AG04449 (cell line): ENCODE measurements at places on chromosomes 1 and 21.

- DNase-seq, result no peak
Observed at GRCh38 chr1:187411118-187411517, 582.4 kb downstream of the PLA2G4A start.

DNA sequence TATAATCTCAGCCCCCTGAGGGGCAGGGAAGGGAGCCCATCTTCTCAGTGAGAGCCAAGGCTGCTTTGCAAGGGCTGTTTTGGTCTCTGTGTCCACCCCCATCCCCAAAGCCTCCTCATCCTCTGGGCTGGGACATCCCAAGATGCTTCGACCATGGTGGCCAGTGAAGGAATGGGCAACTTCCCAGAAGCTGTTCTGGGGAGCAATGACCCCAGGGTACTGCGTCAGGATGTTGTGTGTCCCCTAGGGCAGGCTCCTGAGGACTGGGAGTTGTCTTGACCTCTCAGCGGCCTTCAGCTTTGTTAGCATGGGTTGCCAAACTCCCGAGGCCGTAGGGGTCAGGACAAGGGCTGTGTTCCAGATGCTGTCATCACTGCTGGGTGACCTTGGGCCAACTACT lies 238.4 kb upstream of the POU3F1 start:
- no peak for DNase-seq

DNA sequence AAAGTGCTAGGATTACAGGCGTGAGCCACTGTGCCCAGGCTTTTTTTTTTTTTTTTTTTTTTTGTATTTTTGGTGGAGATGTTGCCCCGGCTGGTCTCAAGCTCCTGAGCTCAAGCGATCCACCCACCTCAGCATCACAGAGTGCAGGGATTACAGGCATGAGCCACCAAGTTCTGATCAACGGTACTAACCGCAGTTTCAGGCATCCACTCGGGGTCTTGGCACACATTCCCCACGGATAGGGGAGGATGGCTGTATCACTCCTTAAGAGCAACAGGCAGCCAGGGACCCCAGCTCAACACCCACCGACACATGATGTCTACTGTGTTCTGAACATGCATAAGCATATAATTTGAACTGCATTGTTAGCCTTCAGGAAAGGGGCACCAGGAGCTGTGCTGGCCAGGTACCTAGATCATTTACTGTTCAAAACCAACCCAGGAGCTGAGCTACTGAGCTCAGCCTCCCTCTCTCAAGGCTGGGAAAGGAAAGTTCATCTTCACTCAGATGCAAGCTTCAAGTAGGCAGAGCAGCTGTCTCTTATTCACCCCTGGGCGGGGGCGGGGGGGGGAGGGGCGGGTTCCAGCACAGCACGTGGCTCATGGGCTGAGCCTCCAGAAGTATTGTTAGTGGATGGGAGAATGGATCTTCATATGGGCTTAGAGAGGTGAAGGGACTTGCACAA lies 24.7 kb downstream of the CAPZB start:
- DNase-seq, result no peak

DNA sequence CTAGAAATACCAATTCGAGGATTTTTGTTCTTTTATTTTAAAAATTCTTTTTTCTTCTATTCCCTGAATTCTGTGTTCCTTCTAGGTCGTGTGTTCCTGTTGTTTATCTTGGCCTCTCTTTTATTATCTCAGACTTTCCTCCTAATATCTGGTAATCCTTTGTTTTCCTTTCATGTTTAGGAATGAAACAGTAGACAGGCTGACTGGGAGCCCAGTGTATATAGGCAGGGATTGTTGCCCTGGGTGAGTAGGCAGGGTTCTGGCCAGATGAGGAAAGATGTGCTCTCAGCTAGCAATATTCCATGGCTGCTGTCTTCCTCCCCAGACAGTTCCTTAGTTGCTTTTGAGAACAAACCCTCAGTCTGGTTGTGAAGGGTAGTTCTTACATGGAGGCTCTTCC lies 161.8 kb upstream of the PDE4B start:
- peak; percentile 10 for DNase-seq

- no peak for DNase-seq
Observed at GRCh38 chr21:45207839-45208626, 79.7 kb downstream of the POFUT2 start.

DNA sequence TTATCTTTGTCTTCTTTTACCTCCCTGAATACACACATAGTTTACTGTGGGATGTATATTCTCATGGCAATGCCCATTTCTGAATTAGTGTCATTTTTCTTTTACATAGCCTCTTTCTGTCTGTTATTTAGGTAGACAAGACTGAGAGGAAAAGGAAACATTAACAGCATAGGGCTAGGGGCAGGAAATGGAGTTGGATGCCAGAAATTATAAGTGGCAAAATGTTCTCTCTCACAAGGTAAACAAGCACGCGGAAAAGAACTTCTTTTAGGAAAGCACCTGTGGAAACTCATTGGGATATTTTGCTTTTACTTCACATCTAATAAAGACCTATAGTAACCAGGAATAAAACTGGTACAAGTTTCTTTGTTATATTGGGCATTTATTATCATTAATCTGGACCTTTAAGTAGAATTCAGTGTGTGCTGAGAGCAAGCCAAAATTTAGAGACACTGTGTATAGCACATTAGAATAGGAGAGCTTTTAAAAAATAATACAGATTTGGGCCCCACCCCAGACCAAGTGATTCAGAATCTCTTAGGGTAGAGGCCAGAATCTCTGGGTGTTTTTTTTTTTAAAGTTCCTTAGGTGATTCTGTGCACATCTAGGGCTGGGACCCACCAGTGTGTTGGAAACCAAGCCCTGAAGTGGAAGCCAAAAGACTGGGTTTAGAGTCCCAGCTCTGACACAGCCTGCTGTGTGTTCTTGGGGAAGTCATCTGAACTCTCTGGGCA lies 32.7 kb downstream of the S100A10 start:
- no peak for DNase-seq

- DNase-seq, result no peak
Observed at GRCh38 chr1:151408891-151409290, 9.5 kb downstream of the PSMB4 start.

DNA sequence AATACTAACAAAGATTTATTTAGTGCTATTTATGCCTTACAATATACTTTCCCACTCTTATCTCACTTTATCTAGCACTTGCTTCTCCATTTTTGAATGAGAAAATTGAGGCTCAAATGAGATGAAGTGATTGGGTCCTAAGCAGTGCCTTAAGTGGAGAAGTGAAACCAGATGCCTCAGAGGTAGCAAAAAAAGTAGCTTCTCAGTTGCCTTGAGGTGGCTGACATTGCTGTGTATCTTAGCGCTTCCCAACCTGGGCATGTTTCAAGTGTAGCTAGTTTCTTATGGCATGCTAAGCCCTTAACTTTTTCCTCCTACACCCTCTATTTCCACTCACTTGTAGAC lies 390.4 kb downstream of the OMA1 start:
- no peak for DNase-seq

GRCh38 chr1:200194477-200194876 lies 167.0 kb downstream of the NR5A2 start:
- no peak for DNase-seq

DNA sequence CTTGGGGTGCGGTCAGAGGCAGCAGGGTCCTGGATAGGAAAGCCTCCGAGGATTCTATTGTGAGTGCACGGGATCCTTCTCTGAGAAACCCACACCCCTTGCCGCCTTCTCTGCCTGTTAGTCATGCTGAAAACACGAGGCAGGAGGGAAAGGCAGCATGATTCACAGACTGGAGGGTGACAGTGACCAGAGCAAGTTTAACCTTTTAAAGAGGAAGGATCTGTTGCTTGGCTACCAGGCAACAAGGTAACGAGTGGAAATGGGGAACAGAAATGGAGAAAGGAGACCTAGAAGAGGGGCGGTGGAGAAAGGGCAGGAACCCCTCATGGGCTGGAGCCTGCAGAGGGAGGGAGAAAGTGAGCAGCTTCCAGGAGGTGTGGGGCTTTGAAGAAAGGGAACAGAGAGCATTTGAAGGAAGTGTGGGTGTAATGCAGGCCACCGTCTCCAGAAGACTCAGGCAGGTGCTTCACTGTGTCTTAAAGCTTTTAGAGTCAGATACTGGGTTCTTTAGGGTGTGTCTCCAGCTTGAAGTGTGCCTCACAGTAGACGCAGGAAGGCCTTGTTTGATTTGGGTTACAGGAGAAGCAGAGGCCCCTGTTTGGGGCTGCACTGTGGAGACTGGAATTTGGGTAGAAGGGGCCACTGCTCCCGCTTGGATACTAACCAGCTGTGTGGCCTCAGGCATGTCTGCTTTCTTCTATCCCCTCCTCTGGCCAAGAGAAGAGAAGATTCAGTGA lies 19.1 kb downstream of the OPTC start:
- DNase-seq, result peak; percentile 70

DNA sequence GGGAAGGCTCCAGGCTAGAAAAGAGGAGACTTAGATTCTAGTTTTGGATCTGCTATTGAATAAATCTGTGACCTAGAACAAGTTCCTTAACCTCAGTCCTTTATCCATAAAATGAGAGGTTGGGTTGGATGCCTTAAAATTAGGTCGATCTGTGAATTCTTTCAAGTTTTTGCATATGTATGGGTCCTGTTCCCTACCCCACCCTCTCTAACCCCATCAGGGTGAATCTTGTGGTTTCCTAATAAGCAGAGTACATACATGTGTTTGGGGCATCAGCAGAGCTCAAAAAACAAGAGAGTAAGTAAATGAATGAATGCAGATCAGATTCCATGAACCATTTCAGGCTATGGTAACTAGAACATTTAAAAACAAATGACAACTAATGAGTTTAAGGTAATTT lies 6.2 kb downstream of the SPRR4 start:
- no peak for DNase-seq

DNA sequence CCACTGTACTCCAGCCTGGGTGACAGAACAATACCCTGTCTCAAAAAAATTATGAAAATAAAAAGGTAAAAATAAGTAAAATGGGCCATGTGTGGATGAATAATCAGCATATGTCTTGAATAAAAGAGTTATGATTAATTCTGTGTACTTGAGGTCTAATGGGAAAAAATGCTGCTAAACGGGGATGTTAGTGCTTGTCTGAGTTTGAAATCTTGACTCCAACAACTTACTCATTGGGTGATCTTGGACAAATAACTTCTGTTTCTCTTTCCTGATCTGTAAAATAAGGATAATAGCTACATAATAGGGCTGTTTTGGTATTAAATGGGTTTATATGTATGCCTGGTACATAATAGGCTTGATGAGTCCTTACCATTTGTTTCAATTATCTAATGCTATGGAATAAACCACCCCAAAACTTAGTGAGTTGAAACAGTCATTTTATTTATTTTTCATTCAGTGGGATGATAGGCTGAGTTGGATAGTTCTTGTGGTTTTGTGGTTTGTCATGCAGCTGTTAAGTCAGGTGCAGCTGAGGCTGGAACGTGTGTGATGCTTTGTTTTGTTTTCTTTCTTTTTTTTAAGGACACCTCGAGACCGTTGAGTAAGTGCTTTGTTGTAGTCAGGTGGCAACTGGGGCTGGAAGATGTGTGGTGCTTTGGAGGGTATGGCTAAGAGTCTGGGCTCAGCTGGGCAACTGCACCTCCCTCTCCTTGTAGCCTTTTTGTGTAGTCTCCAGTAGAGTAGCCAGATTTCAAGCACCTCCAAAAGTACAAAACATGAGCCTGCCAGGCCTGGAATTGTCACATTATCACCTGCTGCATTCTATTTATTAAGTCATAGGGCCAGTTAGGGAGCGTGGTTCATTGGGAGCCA lies 4.9 kb downstream of the MDM4 start:
- DNase-seq, result no peak

DNA sequence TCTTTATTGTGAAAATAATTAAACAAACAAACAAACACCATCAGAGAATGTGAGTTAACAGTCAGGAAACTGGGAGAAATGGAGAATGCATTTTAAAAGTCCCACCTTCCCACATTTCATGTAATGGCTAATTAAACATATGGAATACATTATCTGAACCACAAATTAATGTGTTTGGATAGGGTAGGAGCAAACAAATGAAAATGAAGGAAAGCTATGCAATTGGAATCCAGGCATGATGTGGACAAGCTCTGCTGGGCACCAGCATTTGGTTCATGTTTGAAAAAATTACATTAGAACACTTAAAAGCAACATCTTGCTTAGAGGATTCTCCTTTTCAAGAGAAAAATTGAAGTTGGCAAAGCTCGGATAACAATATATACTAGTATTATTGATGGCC lies 628.1 kb downstream of the LMO4 start:
- no peak for DNase-seq

GRCh38 chr1:155003227-155003765 lies 694 bp downstream of the ZBTB7B start:
- DNase-seq, result no peak

GRCh38 chr1:173509797-173510196 lies 32.7 kb downstream of the PRDX6 start:
- no peak for DNase-seq

DNA sequence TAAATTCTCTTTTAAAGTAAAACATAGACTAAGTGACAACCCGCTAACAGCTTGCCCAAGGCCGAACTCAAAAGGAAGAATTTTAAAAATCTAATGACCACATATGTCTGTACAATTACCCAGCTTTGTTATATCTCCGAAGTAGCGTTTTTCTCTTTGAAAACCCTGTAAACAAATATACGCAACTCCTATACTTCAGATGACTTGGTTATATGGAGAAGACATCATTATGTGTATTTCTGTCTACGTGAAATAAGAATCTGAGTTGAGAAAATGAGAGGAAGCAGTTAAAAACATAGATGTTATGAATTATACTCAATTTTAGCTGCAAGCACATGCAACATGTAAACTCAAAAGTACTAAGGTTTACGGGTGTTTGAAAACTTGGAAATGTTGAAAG lies 2.0 kb downstream of the PBX1 start:
- no peak for DNase-seq

GRCh38 chr1:24929398-24930259 lies 447 bp downstream of the RUNX3 start:
- DNase-seq, result no peak

DNA sequence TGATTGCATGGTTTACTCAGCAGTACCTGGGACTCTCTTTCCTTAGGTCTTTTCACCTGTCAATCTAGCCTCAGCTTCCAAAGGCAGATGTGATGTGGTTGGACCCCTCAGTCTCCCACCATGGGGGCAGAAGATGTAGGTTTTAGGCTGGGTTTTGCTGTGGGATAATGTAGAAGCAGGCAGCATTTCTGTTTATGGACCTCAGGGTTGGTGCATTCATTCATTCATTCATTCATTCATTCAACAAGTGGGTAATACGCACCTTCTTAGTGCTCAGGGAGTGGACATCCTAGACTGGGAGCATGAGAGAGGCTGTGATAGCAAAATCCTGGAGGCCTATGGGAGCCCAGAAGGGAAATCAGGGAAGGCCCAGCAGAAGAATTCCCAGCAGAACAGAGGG lies 209.6 kb downstream of the TRABD2B start:
- no peak for DNase-seq

GRCh38 chr21:16492892-16493291 lies 763.1 kb downstream of the USP25 start:
- no peak for DNase-seq

- peak; percentile 88 for DNase-seq
Observed at GRCh38 chr1:16122916-16123315, 33.0 kb downstream of the EPHA2 start.

DNA sequence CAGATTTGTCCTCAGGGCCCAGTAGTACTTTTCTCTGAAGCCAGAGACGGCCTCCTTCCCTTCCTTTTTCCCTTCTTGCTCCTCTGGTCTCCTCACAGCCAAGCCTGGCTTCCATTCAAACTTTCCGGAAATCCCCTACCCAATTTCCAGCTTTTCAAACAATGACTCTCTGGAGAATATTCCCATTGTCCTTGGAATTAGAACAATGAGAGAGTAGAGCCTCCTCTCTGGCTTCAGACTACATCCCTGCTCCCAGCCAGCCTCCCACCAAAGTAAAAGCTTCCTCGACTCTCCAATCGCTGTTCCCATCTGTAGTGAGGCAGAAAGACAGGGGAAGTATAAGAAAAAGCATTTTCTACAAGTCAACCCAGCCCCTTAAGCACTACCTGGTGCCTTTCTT lies 77.7 kb upstream of the SOX13 start:
- no peak for DNase-seq

GRCh38 chr1:15016526-15016925 lies 137.0 kb upstream of the TMEM51 start:
- no peak for DNase-seq
